ENCODE measurements at places on chromosomes 13 and 19.
A peak's percentile ranks its signal among the peaks of the same experiment; 100 is the strongest.

DNA sequence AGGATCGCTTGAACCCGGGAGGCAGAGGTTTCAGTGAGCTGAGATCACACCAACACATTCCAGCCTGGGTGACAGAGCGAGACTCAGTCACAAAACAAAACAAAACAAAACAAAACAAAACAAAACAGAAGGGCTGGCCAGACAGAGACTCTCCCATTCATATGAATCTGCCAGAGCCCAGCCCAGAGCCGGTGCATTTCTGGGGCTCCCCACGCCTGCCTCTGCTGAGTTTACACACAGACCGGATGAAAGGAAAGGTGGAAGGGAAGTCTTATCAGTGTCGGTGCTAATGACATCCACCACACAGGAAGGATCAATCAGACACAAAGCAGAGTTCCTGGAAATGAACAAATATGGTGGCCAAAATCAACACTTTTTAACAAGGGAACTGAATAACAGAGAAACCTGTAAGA, 6.8 kb downstream of the TRAPPC6A start:
- DNase-seq: peak; percentile 53

DNA sequence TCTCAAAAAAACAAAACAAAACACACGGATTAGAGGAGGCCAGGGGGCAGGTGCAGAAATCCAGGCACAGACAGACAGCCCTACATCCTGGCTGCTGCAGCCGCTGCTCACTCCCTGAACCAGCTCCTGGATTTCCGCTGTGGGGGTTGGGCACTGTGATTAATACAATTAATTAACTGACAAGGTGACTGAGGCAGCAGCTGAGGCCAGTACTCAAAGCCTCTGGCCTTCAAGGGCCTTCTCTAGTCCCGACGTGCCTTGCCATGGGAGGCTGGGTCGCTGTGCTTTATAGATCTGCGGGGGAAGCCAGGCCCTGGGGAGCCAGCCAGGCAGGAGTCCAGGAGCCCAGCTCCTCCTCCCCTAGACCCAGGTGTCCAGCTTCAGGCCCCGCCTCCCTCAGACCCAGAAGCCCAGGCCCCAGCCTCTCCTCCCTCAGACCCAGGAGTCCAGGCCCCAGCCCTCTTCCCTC, 4.6 kb downstream of the NECTIN2 start:
- no peak for DNase-seq

- DNase-seq: no peak
These were observed 586.7 kb upstream of the SGCG start for GRCh38 chr13:22594041-22594440.

DNA sequence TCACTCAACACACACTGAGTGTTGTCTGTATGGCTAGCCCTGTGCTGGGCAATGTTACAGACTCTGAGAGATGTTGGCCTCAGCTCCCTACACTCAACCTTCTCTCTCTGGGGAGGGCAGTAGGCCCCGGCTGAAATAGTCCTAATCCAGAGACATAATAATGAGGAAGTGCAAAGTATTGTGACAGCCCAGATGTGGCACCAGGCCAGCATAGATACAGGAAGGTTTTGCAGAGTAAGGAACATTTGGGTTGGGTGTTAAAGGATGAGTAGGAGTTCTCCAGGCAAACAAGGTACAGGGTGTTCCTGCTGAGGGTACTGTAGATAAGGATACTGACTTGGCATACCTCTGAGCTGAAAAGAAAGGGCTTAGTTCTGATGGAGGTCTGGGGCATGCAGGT, 2.4 kb downstream of the LIN7B start:
- DNase-seq: no peak

DNA sequence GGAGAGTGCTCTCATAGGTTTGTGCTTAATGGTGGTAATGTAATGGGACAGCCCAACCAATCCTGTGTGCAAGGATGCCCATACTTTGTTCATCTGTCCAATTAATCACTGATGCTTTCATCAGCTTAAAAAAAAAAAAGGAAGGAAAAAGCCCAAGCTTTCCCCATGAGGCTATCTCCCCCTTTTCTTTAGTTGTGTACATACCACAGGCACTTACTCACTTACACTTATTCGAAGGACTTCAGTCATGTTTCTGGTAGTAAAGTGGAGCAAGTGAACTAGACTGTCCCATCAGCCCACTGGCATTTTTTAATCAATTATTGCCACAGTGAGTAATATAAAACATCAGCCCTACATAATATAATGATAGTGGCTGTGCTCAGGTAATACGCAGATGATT, 183.5 kb upstream of the UFM1 start:
- no peak for DNase-seq

- DNase-seq: no peak
These were observed 117.6 kb downstream of the DNAJC15 start for GRCh38 chr13:43140985-43141384.

- no peak for DNase-seq
These were observed 253.6 kb downstream of the ATP8A2 start for GRCh38 chr13:25625414-25625813.

DNA sequence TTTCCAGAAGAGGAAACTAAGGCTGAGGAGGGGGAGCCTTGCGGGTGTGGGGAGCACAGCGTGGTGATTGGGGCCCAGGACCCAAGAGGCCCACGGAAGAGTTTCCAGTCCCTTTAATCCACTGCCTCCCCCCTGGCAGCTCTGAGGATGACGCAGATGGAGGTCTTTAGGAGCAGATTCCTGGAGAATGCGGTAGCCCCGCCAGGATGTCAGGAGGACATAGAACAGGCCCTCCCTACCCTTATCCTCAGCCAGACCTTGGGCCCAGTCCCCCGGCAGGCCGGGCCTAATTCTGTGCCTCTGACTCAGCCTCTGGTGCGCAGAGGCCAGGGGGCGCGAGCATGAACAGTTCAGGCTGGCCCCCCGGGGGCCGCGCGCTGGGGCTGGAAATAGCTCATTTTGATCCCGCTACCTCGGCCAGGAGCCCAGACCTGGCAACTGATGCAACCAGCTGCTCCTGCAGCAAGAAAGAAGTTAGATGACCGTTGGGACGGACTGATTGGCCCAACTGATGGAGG, 461 bp upstream of the HSPB6 start:
- no peak for DNase-seq

GRCh38 chr19:32873247-32873959, 3.8 kb upstream of the SLC7A9 start:
- no peak for DNase-seq

- DNase-seq: no peak
These were observed 355.9 kb downstream of the DCT start for GRCh38 chr13:94123557-94123956.

DNA sequence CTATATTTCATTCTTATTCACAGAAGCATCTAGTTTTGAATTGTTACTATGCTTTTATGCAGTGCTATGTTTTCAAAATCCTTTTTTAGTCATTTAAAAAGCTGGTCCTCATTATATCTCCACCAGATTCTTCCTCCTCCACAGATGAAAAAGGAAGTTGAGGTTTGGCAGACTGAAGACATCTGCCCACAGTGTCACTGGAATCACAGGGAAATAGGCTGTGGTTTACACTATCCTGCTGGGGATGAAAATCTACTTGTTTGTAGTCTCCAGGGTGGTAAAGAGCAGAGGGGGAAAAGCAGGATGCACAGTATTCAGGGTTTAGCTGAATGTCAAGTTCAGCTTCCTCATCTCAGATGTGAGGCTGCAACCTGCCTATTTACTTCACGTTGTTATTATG, 351.2 kb downstream of the DNAJC15 start:
- DNase-seq: no peak

DNA sequence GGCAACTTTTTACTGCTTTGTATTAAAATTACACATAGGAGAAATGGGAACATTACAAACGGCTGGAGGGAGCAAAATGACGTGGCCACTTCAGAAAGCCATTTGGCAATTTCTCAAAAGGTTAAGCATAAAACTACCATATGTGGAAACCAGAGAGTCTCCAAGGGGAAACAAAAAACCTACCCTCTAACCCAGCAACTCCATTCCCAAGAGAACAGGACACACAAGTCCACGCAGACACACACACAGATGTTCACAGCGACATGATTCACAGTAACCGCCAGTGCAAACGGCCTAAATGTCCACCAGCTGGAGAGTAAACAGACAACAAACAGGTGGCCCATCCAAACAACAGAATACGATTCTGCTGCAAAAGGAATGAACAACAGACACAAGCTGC, 37.2 kb downstream of the STK24 start:
- DNase-seq: no peak

DNA sequence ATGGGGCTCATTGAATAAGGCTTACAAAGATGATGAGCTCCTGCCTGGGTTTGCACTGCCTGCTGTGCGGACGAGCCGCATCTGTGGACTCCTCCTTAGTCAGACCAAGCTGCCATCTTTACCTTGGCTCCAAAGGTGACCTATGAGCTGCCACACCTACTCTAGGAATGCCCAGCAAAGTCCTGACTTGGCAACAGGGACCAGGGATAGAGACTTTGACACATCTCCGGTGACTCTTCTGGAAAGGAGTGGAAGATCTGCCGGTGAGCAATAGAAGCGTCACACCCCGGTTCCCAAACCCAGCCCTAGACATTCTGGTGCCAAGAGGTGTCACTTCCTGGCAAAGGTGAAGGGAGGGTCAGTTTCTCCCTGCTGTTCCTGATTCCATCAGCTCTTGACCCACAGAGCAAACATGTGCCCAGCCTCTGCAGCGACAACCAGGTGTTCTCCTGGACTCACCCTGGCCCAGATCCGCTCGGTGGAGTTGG, 50.2 kb upstream of the GTF3A start:
- DNase-seq: no peak

- DNase-seq: peak; percentile 73
These were observed 44.3 kb downstream of the BBC3 start for GRCh38 chr19:47186446-47187334.

DNA sequence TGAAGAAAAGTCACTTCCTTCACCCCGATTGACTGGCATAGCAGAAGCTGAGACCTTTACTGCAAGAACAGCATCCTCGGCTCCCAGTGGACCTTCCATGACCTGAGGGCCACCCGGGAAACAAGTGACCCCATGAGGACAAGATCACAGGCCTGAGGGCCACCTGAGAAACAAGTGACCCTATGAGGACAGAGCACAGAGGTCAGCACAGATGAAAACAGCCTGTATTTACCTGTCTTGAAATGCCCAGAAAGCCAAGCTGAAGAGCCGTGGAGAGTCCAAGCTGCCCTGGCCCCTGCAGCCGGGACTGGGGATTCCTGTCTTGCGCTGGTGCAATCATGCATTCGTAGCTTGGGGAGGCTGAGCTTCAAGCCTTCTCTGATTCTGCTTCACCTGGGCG, 114.2 kb upstream of the SPACA7 start:
- DNase-seq: no peak

DNA sequence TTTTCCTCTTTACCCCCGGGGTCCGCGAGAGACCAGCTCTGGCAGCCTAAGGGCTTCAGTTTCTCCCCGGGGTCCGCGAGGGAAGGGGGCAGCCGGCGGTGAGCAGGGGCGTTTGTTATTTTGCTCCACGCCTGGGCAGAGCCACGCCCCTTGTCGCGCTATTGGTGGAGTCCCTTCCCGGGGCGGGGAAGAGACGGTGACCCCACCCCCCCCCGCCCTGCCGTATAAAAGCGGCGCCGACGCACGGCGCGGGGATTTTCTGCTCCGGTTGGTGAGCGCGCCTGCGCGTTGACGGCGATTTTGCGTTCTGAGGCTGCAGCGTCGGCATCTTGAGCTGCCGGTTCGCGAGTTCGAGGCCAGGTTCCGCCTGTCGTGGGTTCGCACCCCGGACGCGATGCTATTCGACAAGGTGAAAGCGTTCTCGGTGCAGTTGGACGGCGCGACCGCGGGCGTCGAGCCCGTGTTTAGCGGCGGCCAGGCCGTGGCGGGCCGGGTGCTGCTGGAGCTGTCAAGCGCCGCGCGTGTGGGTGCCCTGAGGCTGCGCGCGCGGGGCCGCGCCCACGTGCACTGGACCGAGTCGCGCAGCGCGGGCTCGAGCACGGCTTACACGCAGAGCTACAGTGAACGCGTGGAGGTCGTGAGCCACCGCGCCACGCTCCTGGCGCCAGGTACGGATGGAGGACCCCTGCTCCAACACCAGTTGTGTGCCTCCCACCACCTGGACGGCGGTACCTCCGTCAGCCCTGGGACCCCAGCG, at the start of gene ARRDC2:
Gene ARRDC2, plus strand, starts transcription at position 254 of the 757 bp plus-strand sequence. Its CDS starts 141 bp downstream, at position 395.
- DNase-seq: peak; percentile 93

- peak; percentile 21 for DNase-seq
These were observed 9.5 kb upstream of the LILRB4 start for GRCh38 chr19:54653181-54653809.

- peak; percentile 35 for DNase-seq
These were observed 16.9 kb upstream of the CYP2S1 start for GRCh38 chr19:41175801-41176777.

DNA sequence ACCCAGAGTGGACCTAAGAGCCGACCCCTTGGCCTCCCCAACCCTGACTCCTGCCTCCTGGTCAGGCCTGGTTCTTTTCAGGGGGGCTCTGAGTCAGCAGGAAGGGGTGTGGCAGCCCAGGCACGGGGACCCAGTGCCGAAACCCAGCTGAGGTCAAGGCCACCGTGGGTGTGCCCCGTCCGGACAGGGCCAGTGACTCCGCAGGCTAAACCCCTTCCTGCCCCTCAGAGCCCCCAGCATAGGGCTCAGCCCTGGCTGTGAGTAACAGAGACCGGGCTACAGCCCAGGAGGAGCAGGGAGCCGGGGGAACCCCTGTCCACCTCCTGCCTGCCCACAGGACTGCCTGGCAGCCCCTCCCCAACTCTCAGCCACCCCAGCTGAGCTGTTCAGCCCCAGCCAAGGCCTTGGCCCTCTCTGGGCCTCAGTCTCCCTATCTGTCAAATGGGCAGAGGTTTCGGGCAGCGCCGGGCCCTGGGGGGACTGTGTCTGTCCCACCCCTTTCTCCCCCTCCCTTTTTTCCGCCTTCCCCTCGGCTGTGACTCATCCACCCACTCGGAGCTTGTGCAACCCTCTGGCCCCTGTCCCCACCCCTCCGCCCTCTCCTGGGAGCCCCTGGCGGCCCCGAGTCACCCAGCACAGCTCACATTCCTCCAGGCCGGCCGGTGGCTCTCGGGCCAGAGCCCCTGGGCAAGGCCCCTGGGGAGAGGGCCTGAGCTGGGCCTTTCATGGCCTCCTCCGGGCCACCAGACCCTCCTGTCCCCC, 8.6 kb downstream of the ZBTB7A start:
- peak; percentile 48 for DNase-seq

DNA sequence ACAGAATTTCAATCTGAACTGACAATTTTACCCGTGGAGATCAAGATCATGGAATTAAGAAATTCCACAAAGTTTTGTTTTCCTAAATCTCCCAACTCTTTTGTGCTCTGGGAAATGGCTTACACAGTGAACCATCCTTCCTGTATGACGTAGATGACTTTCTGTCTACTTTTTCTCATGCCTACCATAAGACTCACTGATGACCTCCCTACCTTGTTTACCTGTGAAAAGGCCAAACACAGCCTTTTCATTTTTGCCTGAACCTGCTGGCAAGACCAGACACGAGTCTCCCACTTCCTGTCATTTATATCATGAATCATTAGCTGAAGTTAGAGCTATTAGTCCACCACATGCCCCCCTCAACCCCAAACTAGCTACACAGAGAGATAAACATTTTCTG, 4.6 kb upstream of the KBTBD6 start:
- DNase-seq: no peak
